ENCODE measurements at places on chromosomes 2 and 18. TPM values are rescaled to one million over a fixed set of nuclear protein-coding genes. Genes with fewer than 3 reads are reported as not detected.

TMBIM1 gene
- total RNA-seq, result 287 TPM

SERPINB13 gene
- total RNA-seq, result not detected

GRCh38 chr18:366466-367061, 98.7 kb upstream of the THOC1 start:
- no peak for DNase-seq

DNA sequence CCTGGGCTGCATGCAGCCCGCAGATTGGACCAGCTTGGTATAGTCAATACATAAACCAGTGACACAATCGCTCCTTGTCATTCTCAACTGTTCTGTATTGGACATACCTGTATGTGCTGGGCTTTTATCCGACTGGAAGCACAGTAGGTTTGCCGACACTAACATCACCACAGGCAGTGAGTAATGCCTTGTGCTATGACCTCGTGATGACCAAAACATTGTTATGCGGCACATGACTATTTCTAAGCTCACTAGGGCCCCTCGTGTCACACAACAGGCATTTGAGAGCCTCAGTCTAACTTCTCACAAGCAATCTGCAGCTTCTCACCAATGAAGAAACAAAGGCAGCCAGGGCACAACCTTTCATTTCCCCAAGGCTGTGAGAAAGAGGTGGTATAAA, 320.8 kb downstream of the AFF3 start:
- DNase-seq, result no peak
